Activated CD4-positive, alpha-beta memory T cell treated with anti-CD3 and anti-CD28 coated beads for 36 hours (primary cell): ENCODE measurements at places on chromosomes 7 and 10. TPM values are rescaled to one million over a fixed set of nuclear protein-coding genes. Genes with fewer than 3 reads are reported as not detected.

DNA sequence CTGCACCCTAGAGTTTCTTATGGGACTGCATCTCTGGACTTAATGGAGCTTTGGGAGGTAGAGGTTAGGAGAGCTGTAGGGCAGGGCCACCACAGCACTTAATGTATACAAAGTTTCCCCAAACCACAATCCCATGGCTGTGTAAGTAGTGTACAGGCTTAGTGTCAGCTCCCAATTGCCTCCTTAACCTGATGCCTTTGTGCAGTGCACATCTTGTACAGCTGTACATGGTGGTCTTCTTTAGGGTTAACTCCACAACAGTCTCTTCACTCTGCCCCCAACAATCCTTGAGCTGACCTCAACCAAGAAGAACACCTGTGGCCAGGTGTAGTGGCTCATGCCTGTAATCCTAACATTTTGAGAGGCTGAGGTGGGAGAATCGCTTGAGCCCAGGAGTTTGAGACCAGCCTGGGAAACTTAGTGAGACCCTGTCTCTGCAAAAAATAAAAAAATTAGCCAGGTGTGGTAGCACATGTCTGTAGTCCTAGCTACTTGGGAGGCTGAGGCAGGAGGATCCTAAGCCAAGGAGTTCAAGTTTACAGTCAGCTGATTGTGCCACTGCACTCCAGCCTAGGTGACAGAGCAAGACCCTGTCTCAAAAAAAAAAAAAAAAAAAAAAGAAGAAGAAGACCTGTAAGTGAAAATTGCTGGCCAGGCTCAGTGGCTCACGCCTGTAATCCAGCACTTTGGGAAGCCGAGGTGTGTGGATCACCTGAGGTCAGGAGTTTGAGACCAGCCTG is 6.8 kb downstream of the PLAU start:
- DNase-seq = no peak
- H3K4me1 ChIP-seq = peaks cover 21% of the 10 kb centered on the region
- peaks cover 10% of the 10 kb centered on the region for H3K36me3 ChIP-seq
- no peak overlapping the region for H3K4me3 ChIP-seq
- H3K27ac ChIP-seq = no peak overlapping the region

GRCh38 chr7:17298840-17299482 is 509 bp downstream of the AHR start:
- peak; percentile 76 for DNase-seq
- H3K4me1 ChIP-seq = peaks cover 22% of the 10 kb centered on the region

DKK1 gene
- not detected for total RNA-seq

AGAP4 gene
- total RNA-seq = 10.3 TPM

SLC35G1 gene
- total RNA-seq = 3.0 TPM

DNA sequence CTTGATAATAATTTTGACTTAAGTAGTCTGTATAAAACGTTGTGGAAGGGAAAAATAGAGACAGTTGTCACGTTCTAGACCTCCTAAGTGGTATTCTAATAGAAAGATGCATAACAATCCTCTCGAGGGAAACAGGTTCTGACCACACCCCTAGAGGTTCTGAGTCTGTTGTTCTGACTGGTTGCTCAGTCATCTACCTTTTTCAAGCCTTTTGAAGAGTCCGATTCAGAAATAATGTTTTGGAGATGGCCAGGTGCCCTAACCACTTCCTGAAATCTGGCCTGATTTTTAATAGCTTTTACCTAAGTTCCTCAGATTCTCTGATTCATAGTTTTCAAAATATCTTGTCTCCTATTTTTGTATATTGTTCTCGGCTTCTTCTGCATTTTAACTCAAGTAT is 175.6 kb downstream of the HDAC9 start:
- H3K27me3 ChIP-seq = no peaks in the 10 kb centered on the region
- no peaks in the 10 kb centered on the region for H3K4me1 ChIP-seq
- no peak overlapping the region for H3K27ac ChIP-seq
- no peak for DNase-seq
- H3K4me3 ChIP-seq = no peak overlapping the region

SEPTIN7 gene
- total RNA-seq = 232 TPM

DNA sequence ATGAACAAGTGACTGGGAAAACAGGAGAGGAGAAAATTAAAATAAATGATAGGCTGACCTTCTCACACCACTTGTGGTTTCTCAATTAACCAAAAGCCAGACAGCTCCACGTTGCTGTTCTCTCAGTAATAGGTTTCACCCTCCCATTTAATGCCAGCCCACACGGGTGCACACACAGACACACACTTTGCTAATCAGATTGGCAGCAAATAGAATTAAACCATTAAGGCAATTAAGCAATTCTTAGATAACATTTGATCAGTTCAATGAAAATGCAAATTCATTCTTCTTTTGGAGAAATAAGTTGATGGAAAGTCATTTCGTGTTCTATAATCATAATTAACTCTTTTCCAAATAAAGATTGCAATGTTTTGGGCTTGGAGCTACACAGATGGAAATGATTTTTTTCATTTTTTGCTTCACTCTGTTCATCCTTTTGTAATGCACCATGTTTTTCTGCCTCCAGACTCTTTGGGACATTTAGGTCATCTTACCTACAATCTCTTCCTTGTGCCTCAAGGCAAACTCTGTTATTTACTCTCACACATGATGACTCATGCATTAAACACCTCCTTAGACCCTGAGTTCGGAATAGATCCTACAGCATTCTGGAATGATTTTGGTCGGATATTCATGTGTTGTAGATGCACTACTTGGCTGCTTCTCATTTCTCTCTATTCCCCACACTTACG is 700.7 kb downstream of the AUTS2 start:
- peaks cover 10% of the 10 kb centered on the region for H3K4me1 ChIP-seq
- H3K27me3 ChIP-seq = no peaks in the 10 kb centered on the region
- H3K36me3 ChIP-seq = no peaks in the 10 kb centered on the region
- no peak overlapping the region for H3K27ac ChIP-seq
- no peak overlapping the region for H3K4me3 ChIP-seq

FKBP9 gene
- 0.94 TPM for total RNA-seq

SEC31B gene
- total RNA-seq = 47.2 TPM

- no peaks in the 10 kb centered on the region for H3K27me3 ChIP-seq
- H3K4me1 ChIP-seq = no peaks in the 10 kb centered on the region
- no peak overlapping the region for H3K27ac ChIP-seq
Measured at GRCh38 chr7:123115331-123115730, 84.4 kb downstream of the SLC13A1 start.

- H3K27me3 ChIP-seq = peaks cover 4% of the 10 kb centered on the region
- DNase-seq = no peak
- no peak overlapping the region for H3K27ac ChIP-seq
- peaks cover 1% of the 10 kb centered on the region for H3K36me3 ChIP-seq
- H3K4me1 ChIP-seq = peaks cover 14% of the 10 kb centered on the region
Measured at GRCh38 chr10:43734716-43735115, 86.0 kb upstream of the ZNF32 start.

CHST3 gene
- 0.31 TPM for total RNA-seq

HOXA1 gene
- total RNA-seq = 0.43 TPM

DNA sequence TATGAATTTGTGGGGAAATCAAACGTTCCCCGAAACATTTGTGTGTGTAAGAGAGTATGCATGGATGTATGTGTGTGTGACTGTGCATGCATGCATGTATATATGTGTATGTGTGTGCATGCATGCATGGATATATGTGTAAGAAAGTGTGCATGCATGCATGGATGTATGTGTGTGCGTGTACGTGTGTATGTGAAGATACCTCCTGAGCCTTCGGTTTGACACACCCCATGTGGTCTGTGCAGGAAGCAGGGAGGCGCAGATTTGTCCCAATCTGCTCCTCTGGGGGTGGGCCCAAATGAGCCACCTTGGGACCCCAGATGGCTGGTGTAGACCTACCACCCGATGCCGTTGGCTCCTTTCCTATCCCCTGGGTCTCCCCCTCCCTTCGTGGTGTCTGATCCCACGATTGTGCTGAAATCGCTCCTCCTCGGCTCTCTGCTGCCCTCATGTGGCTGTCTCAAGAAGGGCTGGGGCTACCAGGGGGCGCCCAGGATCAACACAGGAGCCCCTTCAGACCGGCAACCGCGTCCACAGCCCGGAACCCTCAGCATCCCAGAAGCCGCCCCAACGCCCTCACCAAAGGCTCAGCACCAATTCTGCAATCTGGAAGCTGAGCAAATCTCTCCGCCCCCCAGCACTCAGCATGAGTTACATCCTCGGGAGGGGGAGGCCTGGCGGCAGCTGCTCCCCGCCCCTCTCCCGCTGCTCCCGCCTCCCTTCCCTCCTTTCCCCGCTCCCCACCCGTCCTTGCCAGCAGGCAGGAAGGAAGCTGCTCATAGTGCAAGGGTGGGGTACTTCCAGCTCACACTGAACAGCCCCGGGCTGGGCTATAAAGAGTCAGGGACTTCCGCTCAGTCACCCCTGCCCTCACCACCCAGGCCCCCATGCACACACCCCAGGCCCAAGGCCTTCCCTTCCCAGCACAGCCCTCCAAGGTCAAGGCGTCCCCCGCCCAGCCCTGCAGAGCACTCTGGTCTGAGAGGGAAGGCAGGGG is 2.3 kb upstream of the NOS3 start:
- no peak overlapping the region for H3K27ac ChIP-seq
- peaks cover 22% of the 10 kb centered on the region for H3K4me1 ChIP-seq
- H3K4me3 ChIP-seq = no peak overlapping the region
- no peaks in the 10 kb centered on the region for H3K27me3 ChIP-seq
- peaks cover 3% of the 10 kb centered on the region for H3K36me3 ChIP-seq
